AG08395 (cell line): ENCODE measurements at places on chromosomes 13 and 19.

- no peak for DNase-seq
Observed at GRCh38 chr19:17860993-17861360, 1.3 kb downstream of the RPL18A start.

- DNase-seq: no peak
Observed at GRCh38 chr13:50366488-50367174, 351.4 kb downstream of the KCNRG start.

DNA sequence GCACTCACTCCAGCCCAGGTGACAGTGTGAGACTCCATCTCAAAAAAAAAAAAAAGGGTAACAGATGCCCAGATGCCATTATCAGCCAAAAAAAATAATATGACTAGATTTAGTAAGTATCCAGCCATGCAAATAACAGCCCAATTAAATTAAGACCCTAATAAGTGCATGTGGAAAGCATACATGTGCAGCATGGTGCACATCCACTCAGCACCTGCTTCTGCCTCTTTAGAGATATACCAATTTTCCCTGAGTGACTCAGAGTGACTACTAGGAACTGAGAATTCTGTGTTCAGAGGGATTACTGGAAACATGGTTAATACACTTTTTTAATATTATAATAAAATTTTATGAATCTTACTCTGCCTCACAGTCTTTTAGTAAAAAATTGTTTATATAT lies 29.8 kb upstream of the ZNF675 start:
- DNase-seq: no peak

- no peak for DNase-seq
Observed at GRCh38 chr13:99331881-99332293, 24.7 kb upstream of the GPR183 start.

GRCh38 chr13:100987948-100988347 lies 313.4 kb upstream of the TMTC4 start:
- peak; percentile 22 for DNase-seq

DNA sequence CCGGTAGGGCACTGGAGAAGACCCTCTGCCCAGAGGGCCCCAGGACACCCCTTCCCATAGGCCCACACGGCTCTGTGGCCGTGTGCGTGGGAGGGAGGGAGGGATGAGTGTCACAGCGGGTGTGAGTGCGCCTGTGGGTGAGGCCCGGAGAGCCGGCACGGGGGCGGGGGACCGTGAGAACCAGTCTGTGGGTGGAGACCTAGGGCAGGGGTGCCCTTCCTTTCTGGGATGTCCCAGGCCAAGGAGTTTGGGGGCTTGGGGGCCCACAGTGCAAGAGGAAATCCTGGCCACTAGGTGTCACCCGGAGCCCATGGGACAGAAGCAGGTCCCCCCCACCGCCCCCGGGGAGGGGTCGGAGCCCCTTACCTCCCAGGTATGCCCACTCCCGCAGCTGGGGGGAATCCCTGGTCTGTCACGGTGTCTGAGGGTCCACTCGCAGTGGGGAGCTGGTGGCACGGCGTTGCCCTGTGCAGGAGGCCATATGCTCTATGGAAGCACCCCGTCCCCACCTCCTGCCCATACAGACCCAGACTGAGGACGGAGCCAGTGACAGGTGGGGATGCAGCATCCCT lies 16.0 kb upstream of the SLC7A10 start:
- peak; percentile 31 for DNase-seq

DNA sequence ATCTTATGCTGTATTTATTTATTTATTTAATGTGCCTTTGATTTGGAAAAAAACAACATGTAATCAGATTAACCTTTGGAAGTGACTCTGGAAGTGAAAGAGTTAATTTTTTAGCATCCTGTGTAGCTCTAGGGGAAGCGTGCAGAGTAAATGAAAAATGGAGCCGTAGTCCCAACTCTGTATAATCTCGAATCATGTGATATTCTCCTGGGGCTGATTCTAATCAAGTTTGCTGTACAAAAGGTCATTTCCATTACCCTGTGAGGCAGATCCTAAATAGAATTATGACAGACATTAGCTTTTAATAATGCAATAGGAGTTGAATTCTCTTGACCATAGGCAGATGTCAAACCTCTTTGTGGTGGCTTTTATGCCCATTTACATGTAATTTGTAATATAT lies 238.6 kb upstream of the CSNK1A1L start:
- no peak for DNase-seq

- DNase-seq: no peak
Observed at GRCh38 chr19:38879400-38879751, 1.3 kb upstream of the RINL start.

DNA sequence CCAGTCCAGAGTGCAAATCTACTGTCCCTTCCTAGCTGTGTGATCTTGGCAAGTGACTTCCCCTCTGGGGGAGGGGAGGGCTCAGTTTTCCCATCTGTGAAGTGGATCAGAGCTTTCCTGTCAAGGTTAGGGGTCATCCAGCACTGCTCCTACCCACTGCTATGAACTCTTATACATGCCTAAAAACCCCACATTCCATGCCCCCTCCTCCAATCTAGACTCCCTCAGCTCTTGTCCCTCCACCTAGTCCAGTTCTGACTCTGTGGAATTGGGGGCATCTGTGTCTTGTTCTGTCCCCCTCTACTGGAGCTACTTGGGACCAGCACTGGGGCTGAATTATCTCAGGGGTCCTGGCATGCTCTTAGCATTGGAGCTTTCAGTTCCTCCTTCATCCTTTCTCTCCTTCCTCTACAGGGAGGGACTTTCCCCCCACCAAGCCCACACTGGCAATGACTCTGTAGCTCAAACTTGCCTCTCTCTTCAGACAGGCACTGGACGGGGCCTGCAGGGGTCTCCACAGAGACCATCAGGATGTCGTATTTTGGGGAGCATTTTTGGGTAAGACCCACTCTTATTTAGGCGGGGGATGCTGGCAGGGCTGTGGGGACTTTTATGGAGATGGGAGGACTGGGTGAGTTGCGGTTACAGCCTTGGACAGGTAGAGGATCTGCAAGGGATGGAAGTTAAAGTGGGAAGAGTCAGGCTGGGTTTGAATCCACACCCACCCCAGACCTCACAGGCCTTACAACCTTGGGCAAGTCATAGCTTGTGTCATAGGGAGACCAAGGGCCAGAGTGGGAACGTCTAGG lies 3.6 kb downstream of the FCHO1 start:
- no peak for DNase-seq

- DNase-seq: no peak
Observed at GRCh38 chr19:6589711-6590257, 1.2 kb downstream of the CD70 start.

- DNase-seq: peak; percentile 92
Observed at GRCh38 chr19:2549701-2550191, 73.8 kb downstream of the GADD45B start.

DNA sequence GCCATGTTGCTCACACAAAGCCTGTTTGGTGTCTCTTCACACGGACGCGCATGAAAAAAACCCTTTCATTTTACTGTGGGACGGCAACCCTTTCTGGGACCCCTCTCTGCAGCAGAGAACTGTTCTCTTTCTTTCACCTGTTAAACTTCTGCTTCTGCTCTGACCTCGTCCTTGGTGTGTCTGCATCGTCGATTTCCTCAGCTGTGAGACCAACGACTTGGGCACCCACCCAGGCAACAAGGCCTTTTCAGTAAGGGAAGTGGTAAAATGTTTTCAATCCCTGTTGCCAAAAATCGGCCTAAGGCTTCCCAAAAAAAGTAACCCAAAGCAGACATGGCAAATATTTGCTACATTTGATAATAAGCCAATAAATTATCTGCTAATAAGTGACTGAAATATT lies 515.3 kb downstream of the IRS2 start:
- DNase-seq: no peak

DNA sequence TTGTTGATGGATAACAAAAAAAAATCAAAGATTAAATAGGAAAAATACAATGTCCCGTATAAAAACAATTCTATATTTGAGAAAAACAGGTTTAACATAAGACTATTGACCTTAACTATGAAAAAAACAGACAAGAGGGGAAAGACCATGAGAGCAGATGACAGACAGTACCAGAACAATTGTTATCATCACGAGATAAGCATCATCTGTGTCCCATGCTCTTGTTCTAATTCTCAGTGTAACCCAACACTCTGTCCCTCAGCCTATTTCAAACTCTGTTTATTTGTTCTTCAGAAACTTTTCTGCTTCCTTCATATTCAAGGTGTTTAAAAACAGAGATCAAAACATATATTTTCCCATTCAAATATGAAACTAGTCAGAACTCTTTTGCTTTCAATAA lies 216.4 kb downstream of the PCDH9 start:
- no peak for DNase-seq

DNA sequence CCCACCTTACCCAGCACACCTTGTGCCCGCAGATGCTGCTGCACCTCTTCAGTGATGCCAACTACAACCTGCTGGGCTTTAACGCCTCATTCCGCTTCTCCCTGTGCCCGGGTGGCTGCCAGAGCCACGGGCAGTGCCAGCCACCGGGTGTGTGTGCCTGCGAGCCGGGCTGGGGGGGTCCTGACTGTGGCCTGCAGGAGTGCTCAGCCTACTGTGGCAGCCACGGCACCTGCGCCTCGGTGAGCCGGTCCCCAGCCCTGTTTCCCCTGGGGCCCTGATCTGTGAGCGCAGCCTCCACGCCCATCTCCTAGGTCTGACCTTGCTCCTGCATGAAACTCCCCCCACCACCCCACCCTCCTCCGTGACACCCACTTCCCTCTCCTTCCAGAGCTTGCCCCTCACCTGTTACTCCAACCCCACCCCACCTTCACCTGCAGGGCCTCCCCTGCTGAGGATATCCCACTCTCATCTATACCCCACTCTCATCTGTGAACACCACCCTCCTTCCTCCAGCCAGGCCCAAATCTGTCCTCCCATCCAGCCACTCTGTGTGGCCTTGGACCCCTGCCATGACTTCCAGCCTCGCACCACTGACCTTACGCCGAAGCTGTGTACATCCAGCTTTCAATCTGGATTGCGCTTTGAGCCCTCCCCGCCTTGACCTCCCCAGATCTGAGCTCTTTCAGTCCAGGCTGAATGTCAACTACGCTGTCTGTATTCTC lies 8.7 kb downstream of the MEGF8 start:
- no peak for DNase-seq

GRCh38 chr13:32446773-32447465 lies 19.0 kb upstream of the N4BP2L1 start:
- DNase-seq: no peak

DNA sequence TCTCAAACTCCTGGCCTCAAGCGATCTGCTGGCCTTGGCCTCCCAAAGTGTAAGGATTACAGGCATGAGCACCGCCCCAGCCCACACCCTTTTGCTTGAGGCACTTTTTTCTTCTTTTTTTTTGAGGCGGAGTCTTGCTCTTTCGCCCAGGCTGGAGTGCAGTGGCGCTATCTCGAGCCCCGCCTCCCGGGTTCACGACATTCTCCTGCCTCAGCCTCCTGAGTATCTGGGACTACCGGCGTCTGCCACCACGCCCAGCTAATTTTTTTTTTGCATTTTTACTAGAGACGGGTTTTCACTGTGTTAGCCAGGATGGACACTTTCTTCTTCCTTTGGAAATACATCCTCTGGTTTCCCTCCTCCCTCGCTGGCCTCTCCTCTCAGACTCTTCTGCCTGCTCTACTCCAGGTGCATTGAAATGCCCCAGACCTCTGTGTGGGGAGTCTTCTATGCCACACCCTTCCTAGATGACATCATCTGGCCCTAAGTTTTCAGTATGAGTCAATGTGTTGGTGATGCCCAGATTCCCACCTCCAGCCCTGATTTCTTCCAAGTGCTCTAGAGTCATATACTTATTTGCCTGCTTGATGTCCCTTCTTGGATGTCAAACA lies 20.7 kb upstream of the TPT1 start:
- DNase-seq: peak; percentile 52

- no peak for DNase-seq
Observed at GRCh38 chr13:41085961-41086585, 24.8 kb downstream of the WBP4 start.

DNA sequence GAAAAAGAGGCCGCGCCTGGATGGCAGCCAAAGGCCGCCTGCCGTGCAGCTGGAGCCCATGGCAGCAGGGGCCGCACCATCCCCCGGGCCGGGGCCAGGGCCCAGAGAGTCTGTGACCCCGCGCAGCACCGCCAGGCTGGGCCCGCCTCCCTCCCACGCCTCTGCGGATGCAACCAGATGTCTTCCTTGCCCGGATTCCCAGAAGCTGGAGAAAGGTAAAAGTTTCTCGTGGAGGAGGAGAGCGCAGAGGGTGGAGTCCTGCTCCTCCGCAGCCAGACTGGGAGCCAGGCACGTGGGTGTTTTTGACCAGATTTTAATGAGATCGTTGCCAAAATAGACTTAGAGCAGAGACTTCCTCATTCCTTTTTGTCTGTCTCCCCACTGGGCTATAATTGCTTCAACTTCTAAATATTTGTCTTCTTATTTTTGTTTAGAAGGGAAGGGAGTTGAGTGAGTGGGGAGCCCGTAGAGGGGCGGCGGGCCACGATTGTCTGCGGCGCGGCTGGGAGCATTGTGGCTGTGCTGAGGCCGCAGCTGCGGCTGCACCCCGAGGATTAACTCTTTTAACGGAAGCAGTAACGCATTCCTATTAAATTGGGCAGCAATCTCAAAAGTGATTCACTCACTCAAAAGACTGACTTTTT lies 22.8 kb upstream of the NDUFS7 start:
- peak; percentile 83 for DNase-seq

DNA sequence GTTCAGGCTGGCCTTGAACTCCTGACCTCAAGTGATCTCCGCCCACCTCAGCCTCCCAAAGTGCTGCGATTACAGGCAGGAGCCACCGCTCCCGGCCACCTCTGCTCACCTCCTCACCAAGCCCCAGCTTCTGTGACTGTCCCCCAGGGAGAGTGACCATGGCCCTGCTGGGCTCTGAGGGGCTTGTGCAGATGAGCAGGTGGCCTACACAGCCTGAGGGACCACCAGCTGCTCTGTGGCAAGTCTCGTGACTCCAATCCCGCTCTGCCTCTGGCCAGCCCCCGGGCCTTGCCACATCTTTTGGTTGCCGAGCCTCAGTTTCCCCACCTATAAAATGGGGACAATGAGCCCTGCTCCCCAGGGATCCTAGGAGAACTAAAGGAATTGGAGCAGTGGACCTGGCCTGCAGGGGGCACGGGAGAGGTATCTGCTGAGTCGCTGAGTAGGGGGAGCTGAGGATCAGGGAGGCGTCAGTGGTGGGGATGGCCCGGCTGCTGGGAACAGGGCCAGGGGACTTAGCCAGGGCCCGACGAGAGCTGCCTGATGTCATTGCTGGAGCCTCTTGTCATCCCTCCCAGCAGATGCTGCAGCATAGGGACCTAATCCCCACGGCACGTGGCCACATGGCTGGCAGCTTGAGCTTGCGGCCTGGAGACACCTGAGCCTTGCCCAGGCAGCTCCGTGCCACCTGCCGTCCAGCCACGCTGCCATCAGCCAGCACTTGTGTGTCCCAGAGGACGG lies 74.7 kb downstream of the GADD45B start:
- peak; percentile 31 for DNase-seq

DNA sequence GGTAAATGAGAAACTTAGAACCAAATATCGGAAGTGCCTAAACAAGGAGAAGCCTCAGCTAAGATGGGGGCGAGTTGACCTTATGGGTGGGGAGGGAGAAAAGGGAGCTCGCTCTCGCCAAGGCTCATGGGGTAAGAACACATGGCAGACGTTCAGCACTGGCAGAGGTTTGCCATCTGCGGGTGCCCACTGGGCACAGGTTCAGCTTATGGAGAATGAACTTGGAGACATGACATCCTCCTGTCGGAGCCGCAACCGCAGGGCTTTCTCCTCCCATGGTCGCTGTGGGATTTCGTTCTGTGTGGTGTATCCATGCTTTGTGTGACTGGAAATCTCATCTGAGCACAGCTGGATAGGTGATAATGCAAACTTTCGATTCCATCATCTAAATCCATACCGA lies 36.1 kb upstream of the PEPD start:
- DNase-seq: no peak
